ENCODE measurements at places on chromosomes 2 and 18.

DNA sequence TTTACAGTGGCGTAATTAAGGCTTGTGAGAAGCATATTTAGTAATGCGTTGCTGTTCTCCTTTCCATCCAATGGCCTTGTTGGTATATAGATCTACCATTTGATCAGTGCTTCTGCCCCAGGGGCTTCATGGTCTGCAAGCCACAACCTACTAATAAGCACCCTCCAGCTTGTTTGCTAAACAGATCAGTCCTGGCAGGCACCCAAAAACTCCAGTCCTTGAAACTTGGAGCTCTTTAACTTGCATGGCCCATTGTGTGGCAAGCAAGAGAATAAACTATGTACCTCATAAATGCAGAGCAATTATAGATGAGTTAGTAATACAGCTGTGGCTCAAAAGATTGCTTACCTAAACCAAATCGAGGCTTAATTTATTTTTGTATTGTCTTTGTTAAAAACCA lies 158.5 kb downstream of the FTCDNL1 start:
- DNase-seq, result no peak

GRCh38 chr2:17851731-17852585 lies 26.5 kb upstream of the KCNS3 start:
- peak; percentile 49 for DNase-seq

- DNase-seq, result no peak
Observed at GRCh38 chr2:85996591-85996990, 107.8 kb upstream of the ST3GAL5 start.

- no peak for DNase-seq
Observed at GRCh38 chr2:219514196-219514761, at the start of gene ASIC4. Gene ASIC4, plus strand, starts transcription at chr2:219514482. Its CDS starts 243 bp downstream, at chr2:219514725.

Measured in cerebellum (tissue), 4 donors.